Colonic mucosa (tissue), 4 donors: ENCODE measurements at places on chromosomes 2 and 18.

DNA sequence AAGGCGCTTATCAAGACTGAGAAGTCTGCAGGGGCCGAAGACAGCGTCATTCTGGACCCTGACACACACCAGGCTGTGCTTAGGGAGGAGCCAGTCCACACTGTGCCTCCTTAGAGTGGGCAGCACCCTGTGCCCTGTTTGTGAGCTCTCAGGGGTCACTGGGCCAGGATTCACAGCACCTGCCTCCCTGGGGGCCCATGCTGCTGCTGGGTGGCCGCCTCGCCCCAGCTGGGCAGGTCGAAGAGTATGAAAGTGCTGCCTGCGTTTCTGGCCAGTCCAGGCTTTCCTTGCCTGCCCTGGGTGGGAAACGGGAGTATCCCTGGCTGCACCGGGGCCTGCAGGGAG, 15.4 kb upstream of the GPR55 start:
- DNase-seq: no peak

DNA sequence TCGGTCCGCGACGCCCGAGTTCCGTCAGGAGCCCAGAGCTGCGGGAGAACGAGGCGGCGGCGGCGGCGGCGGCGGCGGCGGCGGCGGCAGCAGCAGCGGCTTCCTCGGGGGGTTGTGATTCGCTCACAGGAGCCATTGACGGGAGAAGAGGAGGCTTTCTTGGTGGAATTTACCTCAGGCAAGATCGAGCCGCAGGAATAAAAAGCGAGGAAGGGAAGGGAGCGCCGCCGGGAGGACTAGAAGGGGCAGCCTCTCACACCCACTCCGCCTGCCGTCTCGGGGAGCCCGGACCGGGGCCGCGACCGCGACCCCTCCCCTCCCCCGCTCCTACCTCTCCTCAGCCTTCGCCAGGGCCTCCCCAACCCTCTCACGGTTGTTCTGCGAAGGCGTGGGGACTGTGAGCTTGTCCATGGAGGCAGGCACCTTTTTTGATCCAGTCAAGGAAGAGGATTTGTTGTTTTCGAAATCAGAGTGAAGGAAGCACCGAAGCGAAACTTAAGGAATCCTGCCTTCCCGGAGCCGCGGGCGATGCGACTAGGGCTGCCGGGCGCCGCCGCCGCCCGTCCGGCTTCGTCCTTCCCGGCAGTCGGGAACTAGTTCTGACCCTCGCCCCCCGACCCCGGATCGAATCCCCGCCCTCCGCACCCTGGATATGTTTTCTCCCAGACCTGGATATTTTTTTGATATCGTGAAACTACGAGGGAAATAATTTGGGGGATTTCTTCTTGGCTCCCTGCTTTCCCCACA, 506 bp downstream of the BMPR2 start:
- DNase-seq: peak; percentile 61

DNA sequence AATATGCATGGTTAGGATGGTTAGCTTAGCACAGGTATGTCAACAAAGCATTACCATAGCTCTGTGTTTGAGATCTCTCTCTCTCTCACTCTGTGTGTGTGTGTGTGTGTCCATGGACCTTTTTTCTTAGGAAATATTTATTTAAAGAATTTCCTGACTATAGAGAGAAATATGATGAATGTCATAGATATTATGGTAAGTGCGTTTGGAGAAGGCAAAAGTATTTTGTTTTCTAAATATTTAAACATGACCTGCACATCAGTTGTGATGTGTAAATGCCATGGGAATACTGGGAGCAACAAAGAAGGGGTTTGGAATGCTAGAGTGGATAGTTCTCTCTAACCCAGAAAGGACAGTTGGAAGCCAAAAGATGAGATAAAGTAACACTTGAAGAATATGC, 3.9 kb upstream of the TMEM178A start:
- no peak for DNase-seq

- DNase-seq: no peak
These were observed 191.3 kb upstream of the KCNJ3 start for GRCh38 chr2:154507186-154507585.

- no peak for DNase-seq
These were observed 6.6 kb downstream of the DSG2 start for GRCh38 chr18:31504455-31505147.

DNA sequence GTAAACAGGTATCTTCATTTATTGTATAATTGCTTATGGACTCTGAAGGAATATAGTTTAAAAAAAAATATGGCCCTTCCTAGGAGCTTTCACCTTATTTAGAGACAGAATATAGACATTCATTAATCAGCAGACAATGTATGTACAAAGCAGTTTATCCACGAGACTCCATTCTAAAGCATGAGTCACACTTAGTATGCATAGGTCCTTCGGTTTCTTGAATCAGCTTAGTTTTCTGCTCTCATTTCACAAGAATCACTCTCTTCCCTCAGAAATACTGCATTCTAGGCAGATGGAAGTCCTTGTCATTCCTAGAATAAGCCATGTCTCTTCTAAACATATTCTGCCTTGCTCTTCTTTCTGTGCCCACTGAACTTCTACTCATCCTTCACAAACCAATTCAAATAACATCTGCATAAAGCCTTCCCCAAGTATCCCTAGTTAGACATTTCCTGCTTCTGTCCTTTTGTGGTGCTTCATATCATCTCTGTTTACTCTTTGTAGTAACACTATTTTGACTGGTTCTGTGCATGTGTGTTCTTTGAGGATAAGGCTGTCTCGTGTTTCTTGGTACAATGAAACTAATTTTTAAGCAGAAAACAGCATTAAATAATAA, 84.5 kb downstream of the PTRHD1 start:
- no peak for DNase-seq

DNA sequence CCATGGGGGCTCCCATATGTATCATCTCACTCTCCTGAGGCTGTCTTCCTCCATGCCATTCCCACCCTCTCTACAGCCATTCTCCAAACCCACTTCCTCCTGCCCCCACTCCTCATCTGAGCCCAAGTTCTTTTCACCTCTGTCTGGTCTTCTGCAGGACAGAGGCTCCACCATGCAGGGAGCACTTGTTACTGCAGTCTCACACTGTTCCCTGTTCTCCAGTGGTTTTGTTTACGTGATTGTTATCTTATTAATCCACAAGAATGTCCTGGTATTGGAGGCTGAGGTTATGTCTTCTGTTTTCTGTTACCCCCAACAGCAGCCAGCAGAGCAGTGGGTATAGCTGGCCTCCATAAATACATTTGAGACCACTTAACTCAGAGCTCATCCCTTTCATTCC, 51.4 kb downstream of the PAX8 start:
- no peak for DNase-seq

DNA sequence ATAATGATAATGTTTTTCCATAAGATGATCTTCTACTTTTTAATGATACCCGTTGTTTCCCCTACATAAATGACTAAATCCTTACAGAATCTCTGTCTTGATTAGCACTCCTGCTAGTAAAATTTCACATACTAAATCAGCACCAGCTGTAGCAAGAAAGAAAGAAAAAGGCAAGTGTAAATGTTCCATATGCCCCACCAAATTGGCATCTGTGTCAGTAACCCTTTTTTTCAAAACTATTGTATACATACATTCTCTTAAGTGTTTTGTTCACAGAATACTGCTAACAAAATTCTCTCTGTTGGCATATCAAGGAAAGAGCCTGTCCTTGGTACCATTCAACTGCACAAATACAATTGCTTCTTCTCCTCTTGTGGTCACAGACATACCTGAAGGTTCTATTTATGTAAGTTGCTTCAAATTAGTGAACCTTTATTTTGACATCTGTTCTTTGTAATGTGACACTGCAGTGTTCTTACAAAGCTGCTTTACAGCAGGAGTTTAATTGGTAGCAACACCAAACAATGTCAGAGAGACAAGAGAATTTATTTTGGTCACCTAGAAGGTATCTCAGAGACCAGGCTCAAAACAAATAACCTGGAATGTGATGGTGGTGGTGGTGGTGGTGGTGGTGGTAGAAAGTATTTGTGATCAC, 641.9 kb downstream of the ZEB2 start:
- DNase-seq: no peak

DNA sequence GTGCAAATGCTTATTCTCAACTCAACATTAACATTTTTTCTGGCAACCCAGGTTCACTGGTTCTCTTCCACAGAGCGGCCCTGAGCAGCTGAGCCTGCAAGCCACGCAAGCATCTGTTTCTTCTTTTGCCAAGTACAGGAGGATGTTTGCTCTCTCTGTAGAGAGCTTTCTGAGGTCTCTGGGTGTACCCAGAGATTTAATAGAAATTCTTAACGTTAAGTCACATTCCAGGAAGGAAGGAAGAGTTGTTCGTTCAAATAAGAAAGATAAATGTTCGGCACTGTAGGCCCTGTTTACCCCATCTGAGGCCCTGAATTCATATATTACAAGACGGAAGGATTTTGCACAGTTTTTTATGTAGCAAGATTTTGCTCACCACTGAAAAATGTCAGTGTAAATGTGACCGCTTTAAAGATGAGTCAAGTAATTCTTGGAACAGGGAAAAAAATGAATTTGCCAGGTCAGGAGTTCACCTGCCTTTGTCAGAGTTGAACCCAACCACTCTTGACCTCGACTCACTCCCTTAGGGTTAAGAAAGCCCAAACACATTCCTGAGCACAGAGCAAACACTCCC, 30.1 kb downstream of the KCTD18 start:
- DNase-seq: no peak

DNA sequence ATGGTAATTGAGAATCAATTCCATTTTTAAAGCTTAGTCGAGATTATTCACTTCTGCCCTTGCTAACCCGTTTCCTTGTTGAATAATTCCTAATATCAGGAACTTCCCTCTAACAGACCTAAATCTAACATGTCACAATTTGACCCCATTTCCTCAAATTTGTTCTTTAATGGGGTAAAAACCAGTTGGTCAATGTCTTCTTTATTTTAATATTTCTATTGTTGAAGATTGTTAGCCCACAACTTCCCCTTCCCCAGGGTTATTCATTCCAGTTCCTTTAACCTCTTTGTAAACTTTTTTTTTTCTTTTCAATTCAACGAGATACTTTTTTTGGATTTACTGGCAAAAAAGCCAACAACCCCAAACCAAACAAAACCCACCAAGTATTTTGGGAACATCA, 7.3 kb downstream of the TNFRSF11A start:
- DNase-seq: no peak

DNA sequence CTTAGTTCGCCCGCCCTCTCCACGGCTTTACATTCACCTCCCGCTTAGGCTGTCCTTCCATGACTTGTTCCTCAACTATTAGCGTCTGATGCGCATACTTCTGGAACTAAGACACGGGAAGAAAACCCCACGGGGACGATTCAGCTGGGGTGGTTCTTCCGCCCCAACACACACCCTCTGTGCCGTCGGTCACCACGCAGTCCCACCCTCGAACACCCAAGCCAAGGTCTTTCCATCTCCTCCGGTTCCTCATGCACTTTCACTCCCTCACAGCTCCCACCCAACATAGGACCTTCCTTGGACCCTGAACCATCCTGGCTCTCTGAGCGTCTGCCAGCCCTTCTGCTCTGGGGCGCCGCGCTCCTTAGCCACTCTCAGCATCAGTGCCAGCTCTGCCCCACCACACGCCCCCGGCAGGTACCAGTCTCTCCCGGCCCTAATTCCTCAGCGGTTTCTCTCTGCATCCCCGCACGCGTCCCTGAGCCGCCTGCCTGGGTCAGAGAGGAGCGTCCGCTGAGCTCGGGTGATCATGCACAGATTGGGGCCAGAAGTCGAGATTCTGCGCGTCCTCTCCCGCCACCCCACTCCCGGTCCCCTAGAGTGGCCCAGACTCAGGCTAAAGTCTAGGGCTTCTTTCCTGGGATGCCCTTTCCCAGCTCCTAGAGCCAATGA, 522 bp upstream of the SRD5A2 start:
- no peak for DNase-seq

- no peak for DNase-seq
These were observed 221.4 kb downstream of the CMPK2 start for GRCh38 chr2:6644261-6644660.

- DNase-seq: no peak
These were observed 55.9 kb downstream of the HS1BP3 start for GRCh38 chr2:20594957-20595356.

GRCh38 chr2:199307461-199307860, 150.3 kb downstream of the SATB2 start:
- DNase-seq: no peak

GRCh38 chr2:179550214-179550613, 285.6 kb upstream of the SESTD1 start:
- no peak for DNase-seq

DNA sequence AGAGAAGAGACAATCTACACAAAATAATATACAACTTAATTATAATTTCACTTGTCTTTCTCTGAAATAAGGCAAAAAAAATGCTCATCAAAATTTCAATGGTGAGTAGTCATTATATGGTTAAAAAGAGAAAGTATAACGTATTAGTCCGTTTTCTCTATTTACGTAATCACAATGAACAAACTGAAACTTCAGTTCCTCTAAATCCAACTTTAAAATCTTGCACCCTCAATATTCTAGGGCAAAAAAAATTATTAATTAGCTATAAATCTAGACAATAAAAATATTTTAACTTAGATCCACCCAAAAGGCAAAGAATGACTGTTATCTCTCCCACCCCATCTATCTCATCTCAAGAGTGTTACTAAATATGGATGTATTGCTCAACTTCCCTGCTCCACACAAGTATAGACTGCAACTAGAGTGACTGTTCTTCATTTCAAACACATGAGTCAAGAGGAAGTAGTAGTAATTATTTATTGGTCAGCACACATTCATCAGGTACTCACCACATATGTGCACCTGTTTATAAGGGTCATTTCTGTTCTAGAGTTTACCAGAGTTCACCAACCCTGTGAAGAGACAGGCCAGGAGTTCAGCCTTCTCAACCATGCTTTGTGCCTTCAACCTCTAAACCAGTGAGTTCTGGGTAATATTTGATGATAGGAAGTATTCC, 36.4 kb downstream of the STK39 start:
- no peak for DNase-seq

DNA sequence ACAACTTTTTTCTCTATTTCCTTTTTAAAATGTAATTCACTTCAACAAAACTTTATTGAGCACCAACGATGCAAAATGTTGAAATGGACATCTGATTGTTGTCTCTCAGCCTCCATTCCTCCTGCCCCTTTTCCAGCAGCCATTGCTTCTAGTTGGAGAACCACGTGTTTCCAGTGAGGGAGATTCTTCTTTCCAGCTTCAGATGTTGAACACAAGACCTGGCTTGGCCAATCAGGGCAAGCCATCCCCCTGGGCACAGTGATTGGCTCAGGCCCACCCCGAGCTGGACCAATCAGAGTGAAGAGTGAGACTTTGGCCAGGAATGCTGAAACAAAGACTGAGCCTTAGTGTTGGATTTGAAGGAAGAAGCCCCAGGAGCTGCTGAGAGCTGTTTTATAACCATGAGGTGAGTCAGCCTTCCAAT, 59.0 kb downstream of the E2F6 start:
- DNase-seq: no peak

DNA sequence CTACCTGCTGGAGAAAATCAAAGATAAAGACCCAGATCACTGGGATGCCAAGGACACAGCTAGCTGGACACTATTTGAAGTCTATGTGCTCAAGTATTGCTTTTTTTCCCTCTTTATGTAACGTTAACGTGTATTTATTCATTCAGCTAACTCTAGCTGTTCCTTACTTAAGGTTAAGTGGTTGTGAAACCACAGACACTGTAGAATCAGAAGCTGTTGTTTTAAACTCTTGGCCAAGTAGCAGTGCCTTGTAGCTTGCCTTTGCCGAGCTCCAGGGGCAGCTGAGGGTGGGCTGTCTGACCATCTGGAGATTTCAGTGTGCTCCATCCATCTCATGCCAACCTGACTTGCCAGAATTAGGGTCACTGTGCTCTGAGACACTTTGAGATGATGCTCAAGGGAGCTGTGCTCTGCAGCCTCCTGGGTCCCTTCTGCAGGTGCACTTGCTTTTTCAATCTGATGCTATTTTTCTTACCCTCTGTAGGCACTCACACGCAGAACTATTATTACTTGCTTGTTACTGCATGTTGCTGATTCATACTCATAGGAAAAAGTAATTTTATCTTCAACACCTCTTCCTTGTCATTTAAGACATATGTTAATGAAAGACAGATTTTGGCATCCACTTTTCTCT, 116.2 kb downstream of the METTL8 start:
- DNase-seq: no peak
